Epithelial cell of proximal tubule (primary cell): ENCODE measurements at places on chromosomes 5 and 9. TPM values are rescaled to one million over a fixed set of nuclear protein-coding genes. Genes with fewer than 3 reads are reported as not detected.

The ZNF782 gene
- total RNA-seq = 3.9 and 5.1 TPM in 2 replicates

- DNase-seq = peak; percentile 77
Observed at GRCh38 chr9:447230-448025, 232.8 kb downstream of the DOCK8 start.

DNA sequence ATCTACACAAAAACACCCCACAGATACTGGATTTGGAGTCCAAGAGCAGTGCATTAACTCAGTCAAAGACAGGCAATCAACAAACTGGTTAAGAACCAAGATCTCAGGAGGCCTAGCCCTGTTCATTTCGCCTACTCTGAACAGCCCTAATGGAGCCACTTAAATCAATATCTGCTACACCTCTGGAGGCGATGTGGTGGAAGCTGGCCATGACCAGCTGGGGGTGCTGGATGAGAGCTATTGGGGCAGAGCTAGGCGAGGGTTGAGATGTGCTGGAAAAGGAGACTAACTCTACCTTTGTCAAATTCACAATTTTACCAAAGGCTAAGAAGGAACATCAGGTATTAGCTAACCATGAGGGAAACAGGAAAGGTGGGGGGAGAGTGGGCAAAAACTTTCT lies 23.3 kb upstream of the ARSB start:
- no peak for DNase-seq

The NMUR2 gene
- total RNA-seq = 0.22 TPM in 1 of 2 replicates, not detected in the other

The HAVCR1 gene
- 11.4 and 25.8 TPM in 2 replicates for total RNA-seq

GRCh38 chr9:124389146-124389939 lies 25.9 kb downstream of the PSMB7 start:
- DNase-seq = no peak

GRCh38 chr5:160233215-160233614 lies 3.9 kb downstream of the FABP6 start:
- DNase-seq = no peak

GRCh38 chr9:113139225-113139829 lies 11.5 kb upstream of the SLC31A2 start:
- no peak for DNase-seq

DNA sequence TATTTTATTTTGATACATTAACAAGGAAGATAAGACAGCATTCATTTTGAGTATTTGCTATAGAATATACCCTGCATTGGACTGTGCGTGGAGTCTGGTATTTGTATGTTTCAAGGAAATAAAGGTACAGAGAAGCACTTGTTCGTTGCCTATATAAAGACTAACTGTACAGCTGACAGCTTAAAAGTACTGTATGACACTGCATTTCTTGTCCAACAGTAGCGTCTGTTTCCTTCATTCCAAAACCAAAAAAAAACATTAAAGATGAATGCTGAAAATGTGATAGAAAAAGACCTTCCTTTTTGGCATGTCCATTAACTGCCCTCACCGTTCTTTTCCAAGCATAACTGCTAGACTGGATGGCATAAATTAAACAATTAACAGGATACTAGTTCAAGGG lies 15.3 kb downstream of the TNFAIP8 start:
- no peak for DNase-seq
